ENCODE measurements at places on chromosomes 1 and 21.

DNA sequence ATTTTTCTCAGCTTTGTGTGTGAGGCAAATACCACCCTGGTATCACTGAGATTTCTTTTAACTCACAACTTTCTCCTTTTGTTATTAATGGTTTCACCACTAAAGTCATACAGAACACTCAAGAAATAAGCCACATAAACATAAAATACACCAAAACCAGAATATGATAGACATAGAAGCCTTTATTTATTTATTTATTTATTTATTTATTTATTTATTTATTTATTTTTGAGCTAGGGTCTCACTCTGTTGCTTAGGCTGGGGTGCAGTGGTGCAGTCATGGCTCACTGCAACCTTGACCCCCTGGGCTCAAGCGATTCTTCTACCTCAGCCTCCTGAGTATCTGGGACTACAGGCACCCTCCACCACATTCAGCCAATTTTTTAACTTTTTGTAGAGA, 12.5 kb downstream of the KRTAP8-1 start:
- DNase-seq = no peak

GRCh38 chr1:27931184-27931583, 3.6 kb upstream of the SMPDL3B start:
- DNase-seq = no peak

DNA sequence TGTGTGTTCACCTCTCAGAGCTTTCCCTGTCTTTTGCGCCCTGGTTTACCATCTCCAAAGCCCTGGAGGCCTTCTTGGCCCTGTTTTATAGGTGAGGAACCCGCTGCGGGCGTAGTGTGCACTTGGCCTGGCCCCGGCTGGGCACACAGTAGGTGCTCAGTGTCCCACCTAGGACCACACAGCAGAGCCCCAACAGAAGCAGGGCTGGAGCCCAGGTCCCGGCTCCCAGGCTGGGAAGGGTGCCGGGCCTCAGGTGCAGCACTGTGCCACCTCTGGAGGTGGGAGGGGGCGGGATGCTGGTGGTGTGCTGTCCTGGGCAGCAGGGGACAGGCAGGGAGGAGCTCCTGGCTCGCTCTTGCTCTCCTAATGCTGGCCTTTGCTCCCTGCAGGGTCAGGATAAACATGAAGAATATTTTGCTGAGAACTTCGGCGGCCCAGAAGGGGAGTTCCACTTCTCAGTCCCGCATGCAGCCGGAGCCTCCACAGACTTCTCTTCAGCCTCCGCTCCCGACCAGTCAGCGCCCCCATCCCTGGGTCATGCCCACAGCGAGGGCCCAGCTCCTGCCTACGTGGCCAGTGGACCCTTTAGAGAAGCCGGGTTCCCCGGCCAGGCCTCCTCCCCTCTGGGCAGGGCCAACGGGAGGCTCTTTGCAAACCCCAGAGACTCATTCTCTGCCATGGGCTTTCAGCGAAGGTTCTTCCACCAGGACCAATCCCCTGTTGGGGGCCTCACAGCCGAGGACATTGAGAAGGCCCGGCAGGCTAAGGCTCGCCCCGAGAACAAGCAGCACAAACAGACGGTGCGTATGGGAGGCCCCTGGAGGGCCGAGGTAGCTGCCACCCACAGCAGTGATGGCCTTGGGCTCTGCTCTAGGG, 24.8 kb downstream of the COQ8A start:
- DNase-seq = no peak

- DNase-seq = no peak
These were observed 5.7 kb downstream of the TEX38 start for GRCh38 chr1:46677339-46677738.

DNA sequence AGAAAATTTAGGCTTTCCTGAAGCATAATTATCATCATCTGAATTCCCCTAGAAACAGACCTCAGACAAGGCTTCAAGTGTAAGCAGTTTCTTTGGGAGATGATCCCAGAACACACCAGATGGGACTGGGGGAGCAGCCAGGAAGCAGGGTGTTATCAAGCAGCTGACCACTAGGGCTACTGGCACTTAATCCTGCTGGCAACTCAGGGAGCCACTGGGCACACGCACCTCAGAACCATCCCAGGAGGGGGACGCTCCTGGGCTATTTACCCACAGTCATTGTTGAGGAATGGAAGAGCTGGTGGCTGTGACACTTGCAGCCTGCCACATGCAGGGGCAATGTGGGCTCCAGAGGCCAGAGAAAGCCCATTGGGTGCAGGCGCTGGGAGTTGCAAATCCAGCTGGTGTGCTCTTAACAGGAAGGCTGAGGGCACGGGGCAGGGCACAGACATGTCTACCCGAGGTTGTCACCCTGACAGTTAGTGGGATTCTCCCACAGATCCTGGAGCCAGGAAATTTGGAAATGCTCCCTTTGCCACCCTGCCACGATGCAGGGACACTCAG, 15.1 kb upstream of the IL22RA1 start:
- no peak for DNase-seq

DNA sequence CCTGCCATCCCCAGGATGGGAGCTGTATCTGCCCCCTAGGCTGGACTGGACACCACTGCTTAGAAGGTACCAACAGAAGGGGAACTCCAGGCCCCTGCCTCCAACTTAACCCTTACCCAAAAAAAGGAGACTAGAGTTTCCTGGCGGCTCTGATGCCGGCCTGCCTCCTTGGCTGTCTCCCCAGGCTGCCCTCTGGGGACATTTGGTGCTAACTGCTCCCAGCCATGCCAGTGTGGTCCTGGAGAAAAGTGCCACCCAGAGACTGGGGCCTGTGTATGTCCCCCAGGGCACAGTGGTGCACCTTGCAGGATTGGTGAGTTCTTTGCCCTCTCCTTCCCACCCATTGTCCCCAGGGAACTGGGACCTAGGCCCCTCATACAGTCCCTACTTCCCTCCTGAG, 8.1 kb upstream of the LRRC71 start:
- DNase-seq = no peak

GRCh38 chr1:66532798-66533783, 862 bp upstream of the SGIP1 start:
- DNase-seq = no peak

DNA sequence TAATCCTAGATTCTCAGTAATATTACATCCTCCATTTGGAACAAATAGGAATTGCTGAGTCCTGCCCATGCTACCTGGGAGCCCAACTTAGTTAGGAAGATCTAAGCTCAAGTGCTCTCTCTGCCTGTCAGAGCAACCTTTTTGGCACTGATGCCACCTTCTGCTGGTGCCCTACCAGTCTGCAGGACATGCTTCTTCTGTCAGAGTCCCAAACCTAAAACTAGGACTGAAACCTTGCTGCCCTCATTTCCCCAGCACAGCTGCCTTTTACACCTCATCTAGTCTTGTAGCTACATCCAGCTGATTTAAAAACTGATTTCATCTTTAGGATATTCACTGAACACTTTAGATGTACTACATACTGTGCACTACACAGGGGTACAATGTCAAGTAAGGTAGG, 118.7 kb downstream of the LYPLAL1 start:
- DNase-seq = no peak

- no peak for DNase-seq
These were observed 1.3 kb downstream of the GPA33 start for GRCh38 chr1:167088746-167089417.

DNA sequence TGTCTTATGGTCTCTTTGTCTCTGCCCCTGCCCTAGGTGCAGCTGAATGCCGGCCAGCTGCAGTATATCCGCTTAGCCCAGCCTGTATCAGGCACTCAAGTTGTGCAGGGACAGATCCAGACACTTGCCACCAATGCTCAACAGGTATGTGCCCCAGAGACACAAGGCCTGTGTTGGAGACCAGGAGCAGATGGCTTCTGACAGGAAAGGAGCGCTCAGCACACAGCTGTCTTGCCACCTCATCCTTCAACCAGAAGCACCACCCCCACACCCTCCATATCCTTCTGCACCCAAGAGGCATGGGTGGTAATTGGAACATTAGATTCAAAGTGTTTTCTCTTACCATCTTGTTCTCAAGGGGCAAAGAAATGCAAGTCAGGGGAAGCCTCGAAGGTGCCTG, 17.0 kb upstream of the KCNQ4 start:
- no peak for DNase-seq

DNA sequence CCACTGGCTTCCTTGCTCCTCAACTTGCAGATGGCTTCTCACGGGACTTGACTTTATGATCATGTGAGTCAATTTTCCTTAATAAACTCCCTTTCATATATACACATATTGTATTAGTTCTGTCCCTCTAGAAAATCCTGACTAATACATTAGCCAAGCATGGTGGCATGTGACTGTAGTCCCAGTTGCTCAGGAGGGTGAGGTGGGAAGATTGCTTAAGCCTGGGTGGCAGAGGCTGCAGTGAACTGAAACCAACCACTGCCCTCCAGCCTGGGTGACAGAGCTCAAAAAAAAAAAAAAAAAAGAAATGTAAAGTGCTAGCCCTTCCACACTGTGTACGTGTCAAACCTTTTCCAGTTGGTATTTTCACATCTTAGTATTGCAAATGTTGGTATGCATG, 857.0 kb downstream of the LTN1 start:
- DNase-seq = no peak

DNA sequence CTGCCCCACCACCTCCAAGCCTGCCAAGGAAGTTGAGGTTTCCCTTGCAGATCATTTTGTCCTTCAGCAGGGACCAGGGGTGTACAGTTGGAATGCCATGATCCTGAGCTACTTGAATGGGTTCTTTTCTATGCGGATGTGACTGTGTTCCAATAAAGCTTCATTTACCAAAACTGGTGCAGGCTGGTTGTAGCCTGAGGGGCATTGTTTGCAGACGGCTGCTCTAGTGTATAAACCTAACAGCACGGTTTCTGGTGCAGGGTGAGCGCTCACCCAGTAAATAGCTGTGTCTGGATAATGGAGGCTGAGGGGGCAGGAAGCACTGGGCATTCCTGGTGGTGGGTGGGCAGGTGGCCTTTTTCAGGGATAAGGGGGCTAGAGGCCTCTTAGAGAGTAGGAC, 72.7 kb upstream of the ACTL8 start:
- no peak for DNase-seq

Measured in NCI-H226 (cell line).